Stimulated activated CD4-positive, alpha-beta T cell treated with anti-CD3 and anti-CD28 coated beads, Interleukin-2, amount 100 ng/mL, for 4 hours (primary cell): ENCODE measurements at places on chromosomes 11 and 22.

- DNase-seq, result no peak
Observed at GRCh38 chr11:57360991-57361390, 20.0 kb downstream of the PRG3 start.

DNA sequence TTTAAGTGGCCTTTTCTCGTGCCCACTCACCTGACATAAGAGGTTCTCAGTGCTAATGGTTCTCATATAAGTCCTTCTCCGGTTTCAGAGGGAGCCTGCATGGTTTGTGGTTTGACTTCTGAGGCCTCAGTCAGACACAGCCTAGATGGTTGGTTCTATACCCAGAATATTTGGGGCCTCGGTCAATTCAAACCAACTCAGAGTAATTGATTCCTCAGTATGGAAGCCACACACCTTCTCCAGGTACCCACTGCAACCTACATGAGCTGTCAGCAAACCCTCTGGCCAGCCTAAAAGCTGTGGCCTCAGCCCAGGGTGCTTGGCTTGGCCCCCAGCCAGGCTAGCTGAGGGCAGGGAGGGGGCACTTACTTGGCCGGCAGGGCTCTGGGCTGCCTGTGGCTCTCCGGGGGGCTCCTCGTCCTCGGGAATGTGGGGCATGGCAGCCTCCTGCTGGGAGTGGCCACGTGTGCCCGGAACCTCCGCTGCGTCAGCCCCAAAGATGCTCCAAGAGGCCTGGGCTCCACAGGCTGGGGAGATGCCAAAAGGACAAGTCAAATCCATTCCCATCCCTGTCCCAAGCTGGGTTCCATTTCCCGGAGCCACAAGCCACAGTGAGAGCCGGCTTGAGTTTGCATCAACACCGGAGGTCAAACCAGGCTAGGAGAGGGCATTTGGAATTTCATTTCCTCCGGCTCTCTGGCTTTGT is 41.7 kb downstream of the IRAG1 start:
- no peak for DNase-seq

DNA sequence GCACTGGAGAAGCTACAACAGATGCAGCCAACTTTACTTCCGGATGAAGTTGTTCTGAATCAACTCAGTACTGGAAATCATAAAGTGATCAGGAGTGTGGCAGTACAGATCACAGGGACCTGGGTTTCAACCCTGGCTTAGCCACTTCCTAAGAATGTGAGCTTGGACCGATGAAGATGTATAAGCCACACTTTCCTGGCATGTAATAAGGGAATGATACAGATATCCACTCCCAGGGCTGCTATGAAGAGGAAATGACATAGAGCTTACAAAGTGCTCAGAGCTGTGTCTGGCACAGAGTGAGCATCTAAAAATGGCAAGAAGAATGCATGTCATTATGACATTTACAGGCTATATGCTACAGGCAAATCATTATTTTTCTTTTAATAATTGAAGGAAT is 378.7 kb downstream of the NTM start:
- DNase-seq, result no peak

DNA sequence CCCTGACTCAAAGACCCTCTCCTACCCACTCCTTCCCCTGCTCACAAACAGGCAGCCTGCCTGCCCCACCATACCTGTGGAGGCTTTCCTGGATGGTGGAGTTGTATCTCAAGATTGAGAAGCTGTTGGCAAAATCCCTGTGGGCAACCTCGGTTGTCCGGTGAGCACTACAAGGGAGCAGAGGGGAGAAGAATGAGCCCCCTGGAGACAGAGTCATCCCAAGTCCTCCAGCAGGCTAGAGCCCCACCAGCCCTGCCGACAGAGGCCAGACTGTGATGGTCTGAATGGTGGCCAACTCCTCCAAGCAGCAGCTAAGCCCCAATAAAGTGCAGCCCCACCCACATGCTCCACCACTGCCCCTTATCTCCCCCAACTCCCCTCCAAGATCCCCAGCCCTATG is 17.5 kb downstream of the TMPRSS13 start:
- DNase-seq, result no peak

GRCh38 chr11:118079491-118079890 is 2.6 kb downstream of the TMPRSS4 start:
- no peak for DNase-seq

DNA sequence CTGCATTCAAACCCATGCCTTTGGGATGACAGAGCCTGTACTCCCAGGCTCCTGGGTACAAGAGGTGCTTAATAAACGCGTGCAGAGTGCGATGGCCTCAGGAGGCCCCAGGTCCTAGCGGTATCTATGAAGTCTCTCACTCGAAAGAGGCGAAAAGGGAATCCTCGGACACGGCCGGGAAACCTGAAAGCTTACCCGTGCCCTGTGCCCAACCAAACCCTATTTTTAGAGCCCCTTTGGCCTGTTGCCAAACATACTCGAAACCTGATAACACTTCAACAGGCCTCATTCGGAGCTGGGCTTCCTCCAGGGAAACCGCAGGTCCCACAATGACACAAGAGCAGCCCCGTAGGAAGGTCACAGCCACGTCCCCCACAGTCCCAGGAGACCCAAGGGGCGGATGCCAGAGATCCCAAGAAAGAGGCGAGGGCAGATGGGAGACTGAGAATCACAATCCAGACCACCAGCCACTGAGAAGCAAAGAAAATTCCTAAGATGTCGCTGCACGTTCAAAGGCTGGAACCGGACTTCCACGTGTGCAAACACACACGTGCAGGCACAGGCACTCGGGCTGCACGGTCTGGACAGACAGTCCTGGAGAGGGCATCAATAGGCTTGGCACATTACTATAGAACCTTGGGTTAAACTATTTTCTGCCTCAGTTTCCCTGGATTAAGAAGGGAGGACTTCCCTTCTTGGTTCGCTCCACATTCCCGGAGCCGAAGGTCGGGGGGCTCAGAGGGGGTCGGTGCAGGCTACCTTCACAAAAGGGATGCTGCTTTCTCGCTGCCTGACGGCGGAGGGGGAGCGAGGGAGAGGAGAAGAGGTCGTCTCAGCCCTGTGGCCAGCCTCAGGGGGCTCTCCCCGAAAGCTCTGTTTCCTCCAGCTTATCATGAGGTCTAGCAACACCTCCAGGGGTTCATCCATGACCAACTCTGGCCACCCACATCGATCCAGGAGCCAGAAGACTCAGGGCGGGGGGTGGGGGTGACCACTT is 8.2 kb downstream of the PDGFB start:
- no peak for DNase-seq

GRCh38 chr22:44928711-44929358 is 81.0 kb downstream of the PHF21B start:
- no peak for DNase-seq

- DNase-seq, result no peak
Observed at GRCh38 chr11:96207459-96208449, 135.2 kb downstream of the MAML2 start.

- no peak for DNase-seq
Observed at GRCh38 chr11:43580735-43581369, 99.7 kb upstream of the HSD17B12 start.

DNA sequence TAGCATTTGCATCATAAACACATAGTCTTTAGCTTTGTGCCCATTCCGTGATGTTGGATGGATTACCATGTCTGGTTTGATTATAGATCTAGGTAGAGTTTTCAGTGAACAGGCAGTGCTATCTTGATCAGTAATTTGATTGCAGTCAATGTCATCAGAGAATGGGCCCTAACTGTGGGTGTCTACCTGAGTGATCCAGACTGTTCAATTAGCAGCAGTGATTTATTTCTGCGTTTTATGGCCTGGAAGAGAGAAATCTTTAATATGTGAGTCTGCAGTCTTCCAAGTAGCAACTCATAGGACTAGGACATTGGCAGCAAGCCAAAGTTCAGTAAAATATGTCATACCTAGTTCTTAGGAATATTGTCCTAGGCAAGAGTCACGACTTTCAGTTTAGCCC is 80.3 kb downstream of the CASP12 start:
- no peak for DNase-seq

DNA sequence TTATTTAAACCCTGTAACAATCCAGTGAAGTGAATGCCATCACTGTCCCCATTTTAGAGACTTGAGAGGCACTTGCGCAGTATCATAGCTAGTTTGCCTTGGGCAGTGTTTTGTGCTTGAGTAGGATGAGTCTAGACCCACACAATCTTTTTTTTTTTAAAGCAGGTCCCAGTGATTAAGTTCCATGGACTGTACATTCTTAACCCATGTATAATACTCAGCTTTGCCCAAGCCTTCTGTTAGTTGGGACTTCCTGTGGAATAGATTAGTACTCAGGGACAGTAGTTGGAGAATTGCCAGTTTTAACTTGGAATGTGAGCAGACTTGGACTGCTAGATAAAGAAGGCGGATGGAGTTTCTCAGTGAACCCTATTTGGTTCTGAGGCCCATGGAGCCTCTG is 108.6 kb upstream of the RASSF10 start:
- no peak for DNase-seq

DNA sequence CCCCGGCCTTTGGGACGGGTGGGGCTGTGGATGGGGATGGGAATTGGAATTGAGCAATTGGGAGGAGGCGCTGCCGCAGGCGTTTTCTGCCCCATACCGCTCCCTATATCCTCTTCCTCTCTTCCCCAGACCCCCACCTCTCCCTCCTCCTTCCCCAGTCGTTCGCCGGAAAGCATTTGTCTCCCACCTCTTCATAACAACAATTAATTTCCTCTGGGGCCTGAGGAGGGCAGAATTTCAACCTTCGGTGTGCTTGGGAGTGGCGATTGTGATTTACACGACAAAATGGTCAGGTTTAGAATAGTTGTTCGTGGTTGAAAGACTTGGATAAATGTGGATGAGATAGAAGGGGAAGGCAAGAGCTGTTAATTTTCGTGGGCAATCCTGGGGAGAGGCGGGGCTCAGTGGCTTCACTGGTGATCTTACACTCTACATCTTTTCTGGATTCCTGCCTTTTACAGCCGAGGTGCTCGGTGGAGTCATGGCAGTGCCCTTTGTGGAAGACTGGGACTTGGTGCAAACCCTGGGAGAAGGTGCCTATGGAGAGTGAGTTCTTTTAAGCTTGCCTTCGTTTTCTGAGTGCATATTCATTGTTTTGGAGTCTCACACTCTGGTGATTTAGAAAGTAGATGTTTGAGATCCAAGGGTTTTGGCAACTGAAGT is 1.5 kb downstream of the CHEK1 start:
- no peak for DNase-seq

- DNase-seq, result no peak
Observed at GRCh38 chr11:13841393-13841792, 121.1 kb upstream of the SPON1 start.

- no peak for DNase-seq
Observed at GRCh38 chr11:126352934-126353801, 2.3 kb upstream of the ST3GAL4 start.

DNA sequence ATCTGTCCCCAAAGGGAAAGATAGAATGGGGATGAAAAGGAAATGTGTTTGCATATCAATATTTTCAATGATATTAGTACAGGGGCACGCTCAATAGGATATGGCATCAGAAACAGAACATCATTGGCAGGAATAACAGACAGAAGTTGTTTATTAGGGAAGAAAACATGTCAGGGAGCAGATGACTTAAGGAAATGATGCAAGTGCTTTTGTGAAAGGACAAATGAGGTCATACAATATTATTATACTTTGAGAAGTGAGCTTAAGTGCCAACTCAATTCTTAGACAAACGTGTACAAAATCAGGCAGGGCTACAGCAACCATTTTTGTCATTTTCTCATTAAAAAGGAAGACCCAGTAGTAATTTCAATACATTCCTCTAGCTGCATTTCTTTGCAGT is 388.4 kb downstream of the SOX6 start:
- no peak for DNase-seq

- no peak for DNase-seq
Observed at GRCh38 chr11:108965306-108966001, 300.6 kb downstream of the DDX10 start.

DNA sequence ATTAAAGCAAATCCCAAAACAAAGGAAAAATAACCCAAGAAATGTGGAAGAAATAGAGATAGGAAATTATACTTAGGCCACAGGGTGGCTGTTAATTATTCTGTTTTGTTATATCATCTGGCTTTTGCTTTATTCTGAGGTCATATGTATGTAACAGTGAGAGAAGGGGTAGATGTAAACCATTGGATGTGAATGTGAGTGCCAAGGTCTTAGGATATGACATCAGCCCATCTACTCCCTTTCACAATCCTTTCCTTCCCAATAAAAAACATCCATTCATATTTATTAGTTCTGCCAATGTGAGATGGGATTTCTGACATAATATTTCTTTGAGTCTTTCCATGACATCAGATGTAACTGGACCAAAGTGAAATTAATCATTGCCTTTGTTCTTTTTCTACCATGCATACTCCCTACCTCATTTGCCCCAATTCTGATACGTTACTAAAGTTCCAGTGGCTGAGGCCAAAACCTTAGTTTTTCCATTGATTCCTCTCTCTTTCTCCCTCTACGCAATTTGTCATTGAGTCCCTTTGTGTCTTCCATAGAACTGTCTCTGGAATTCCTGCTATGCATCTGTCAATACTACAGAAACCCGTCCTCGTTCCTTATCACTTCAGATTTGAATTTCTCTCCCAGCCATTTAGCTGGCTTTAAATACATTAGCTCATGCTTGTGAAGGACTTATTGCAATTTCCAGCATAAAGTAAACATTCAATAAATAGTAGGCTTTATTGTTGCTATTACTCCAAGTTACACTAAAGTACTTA is 170.3 kb downstream of the ARHGAP42 start:
- DNase-seq, result no peak

GRCh38 chr22:33866511-33866910 is 53.8 kb downstream of the LARGE1 start:
- DNase-seq, result no peak

DNA sequence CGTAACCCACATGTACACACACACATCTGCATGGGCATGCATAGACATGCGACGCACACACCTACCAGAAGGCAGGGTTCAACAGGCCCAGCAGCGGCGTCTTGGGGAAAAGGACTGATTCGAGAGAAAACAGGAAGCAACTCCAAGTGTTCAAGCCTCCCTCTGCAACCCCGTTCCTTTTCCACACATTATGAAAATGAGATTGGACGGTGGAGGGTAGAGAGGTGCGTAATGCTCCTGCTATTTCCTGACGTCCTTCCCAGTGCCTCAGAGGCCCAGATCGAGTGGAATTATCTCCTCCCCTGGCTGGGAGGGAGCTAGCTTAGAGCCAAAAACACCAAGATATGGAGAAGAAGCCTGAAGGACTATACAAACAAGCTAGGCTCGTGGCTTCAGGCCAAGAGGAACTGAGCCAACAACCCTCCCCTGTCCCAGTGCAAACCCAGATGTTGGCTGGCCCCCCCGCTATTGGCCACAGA is 289.2 kb downstream of the MN1 start:
- DNase-seq, result no peak

GRCh38 chr11:117345039-117345438 is 17.4 kb downstream of the CEP164 start:
- DNase-seq, result no peak

GRCh38 chr11:128757886-128758612 is 64.2 kb downstream of the FLI1 start:
- DNase-seq, result no peak

DNA sequence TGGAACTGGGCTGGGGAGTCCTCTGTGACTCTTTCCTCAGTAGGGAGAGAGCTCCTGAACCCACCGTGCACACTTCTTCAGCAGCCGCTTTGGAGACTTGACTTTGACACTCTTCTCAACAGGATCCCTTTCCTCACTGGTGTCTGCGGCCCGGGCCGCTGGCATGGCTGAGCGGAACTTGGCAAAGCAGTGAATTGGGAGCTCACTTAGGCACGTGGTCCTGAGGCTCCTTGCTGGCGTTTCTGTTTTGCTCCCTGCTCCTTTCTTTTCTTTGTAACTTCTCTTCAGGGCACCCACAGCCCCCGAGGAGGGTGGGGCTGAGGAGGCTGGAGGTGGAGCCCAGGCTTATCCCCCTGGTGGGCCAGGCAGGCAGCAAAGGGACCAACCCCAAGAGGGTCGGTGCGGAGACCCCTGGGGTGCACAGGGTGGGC is 8.4 kb upstream of the KCNQ1OT1 start:
- DNase-seq, result no peak
